Upper lobe of left lung (tissue), 6 donors: ENCODE measurements at places on chromosomes 7 and 10. TPM values are rescaled to one million over a fixed set of nuclear protein-coding genes. Genes with fewer than 3 reads are reported as not detected.

DNA sequence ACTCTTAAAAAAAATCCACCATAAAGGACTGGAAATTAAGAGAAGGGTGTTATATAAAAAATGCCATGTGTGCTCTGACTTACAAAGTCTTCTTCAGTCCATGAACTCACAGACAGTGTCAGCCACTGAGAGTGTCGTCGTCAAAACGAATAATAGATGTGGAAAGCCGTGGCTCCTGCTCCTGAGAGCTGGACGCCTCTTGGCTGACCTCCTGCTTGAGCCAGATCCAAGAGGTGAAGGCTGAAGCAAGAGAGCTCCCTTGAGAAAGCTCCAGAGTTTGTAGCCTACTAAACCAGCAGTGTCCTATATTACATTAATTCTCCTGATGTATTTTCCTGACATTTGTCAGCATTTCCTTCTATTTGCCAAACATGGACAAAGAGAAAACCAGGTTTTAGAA is 234.3 kb upstream of the C7orf33 start:
- DNase-seq, result no peak

DNA sequence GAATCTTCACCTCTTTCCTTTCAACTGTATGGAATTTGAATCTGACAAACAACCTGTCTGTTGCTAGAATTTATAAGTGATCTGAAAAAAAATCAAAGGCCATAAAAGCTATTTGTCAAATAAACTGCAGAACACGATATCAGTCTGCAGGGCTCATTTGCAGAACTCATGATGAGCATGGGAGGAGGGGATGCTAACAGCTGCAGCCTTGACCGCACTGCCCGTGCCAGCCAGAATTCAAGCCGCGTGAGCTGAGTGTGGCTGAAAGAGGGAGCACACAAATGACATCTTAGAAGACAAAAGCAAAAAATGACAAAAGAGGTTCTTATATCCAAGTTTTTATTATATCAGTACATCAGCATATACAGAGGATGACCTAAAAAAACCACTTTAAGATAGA is 15.7 kb downstream of the LRRTM3 start:
- DNase-seq, result peak; percentile 18

- DNase-seq, result no peak
These were observed 53.1 kb downstream of the APBB1IP start for GRCh38 chr10:26491276-26491675.

GRCh38 chr10:103395754-103396066 is 565 bp downstream of the ATP5MK start:
- no peak for DNase-seq

GRCh38 chr10:120580918-120581895 is 124.2 kb downstream of the PLPP4 start:
- no peak for DNase-seq

Gene MORN4
- 2.4 TPM for total RNA-seq

DNA sequence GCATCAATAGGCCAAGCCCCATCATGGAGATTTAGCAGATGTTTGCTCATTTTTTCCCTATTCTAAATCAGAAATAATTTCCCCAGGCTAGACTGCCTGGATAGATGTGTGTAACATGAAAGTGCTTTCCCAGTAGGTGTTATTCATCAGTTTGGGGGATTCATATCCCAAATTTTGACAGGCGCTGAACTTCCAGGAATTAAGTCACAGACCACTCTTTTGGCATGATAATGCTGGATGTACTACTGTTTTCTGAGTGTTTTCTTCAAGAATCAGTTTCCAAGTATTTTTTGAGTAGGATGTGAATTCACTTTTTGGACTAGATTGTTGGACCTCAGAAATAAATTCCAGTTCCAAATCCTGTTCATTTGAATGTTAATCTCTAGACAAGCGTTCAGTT is 637.4 kb downstream of the REEP3 start:
- no peak for DNase-seq

- DNase-seq, result no peak
These were observed 359.8 kb downstream of the PCDH15 start for GRCh38 chr10:54441275-54441674.

GRCh38 chr10:132651511-132652029 is 114.0 kb downstream of the INPP5A start:
- peak; percentile 54 for DNase-seq

Gene GPNMB
- 172 TPM for total RNA-seq

DNA sequence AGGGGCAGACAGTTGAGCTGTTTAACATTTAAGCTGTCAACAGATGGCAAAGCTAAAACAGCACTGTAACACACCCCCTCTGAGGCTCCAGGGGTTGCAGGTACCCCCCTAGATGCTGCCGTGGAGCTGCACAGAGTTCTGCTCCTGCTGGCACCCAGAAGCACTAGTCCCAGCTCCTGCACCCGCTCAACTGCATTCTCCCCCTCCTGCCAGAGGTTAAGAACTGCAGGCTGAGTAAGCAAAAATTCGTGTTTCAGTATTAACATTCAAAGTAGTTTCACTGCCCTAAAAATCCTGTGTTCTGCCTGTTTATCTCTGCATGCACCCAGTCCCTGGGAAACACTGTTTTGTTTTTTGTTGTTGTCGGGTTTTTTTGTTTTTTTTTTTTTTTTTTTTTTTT is 790.8 kb upstream of the KCND2 start:
- DNase-seq, result no peak

DNA sequence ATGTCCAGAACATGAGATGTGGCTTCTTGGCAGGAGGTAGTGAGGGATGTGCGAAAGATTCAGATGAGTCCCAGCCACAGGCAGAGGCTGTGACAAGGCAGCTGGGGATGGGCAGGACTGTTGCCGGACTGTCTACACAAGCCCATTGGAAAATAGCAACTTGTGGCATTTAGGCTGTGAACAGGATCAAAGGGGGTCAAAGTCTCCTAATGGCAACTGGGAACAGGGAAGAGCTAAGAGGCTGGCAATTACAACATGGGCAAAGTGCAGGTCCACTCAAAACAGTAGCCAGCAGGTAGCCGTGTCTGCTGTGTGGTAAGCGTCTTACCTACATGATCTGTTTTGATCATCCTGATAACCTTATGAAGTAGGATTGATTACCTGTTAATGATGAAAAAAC is 254.2 kb upstream of the ZNF32 start:
- DNase-seq, result no peak

DNA sequence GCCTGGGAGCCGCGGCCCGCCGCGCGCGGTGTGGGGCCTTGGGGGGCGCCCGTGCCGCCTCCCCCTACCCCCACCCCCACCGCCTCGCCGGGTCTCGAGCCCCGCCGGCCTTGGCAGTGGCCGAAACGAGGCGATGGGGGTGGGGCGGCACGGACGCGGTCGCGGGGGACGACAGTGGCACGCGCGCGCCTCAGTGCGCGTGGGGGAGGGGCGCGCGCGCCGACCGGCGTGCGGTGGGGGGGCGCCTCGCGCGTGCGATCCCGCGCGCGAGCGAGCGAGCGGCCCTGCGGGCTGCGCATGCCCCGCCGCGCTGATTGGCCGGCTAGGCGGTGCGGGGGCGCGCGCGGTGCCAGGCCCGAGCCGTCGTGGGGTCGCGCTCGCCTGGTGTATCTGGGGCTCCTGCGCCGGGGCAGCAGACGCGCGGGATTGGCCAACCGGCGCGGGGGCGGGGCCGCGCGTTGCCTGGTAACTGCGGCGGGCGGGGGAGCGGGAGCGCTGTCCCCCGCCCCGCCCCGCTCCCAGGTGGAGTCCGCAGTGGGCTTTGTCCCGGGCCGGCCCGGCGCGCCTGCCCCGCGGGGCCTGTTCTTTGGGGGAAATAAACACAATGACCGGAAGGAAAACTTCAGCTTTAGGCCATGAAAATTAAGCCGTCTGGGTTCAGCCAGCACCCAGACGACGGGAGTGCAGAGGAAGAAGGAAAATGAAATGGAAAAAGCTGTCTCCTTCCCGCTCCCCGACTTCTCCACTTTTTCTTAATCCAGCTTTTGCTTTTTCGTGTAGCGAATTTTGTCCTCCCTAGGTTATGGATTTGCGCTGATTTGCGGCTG is 873 bp downstream of the GTF2I start:
- DNase-seq, result peak; percentile 99

- no peak for DNase-seq
These were observed 39.6 kb upstream of the PROSER2 start for GRCh38 chr10:11783558-11783865.

GRCh38 chr10:14560274-14560673 is 214.4 kb downstream of the FAM107B start:
- no peak for DNase-seq

GRCh38 chr10:12287772-12288171 is 61.6 kb upstream of the CAMK1D start:
- DNase-seq, result no peak

- DNase-seq, result no peak
These were observed 233.1 kb upstream of the FZD8 start for GRCh38 chr10:35875016-35875676.

GRCh38 chr7:37480041-37481031 is 31.7 kb upstream of the ELMO1 start:
- no peak for DNase-seq

DNA sequence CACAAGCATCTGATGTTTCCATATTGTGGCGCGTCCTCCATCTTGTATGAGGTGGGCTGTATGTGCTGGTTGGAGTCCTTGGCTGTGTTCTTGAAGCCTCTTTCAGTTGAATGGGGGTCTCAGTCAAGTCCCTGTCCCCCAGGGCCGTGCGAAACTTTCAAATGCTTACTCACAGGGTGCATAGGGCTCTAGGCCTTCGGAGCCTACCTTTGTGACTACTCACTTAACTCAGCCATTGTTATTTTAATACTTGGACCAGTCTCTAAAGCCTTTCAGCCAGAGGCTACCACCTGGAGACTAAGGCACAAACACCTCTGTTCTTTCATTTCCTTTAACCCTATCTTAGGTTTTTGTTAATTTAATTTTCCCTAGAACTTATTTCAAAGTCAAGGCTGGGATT is 785.9 kb downstream of the GATA3 start:
- DNase-seq, result no peak

- DNase-seq, result no peak
These were observed 103.1 kb upstream of the SFMBT2 start for GRCh38 chr10:7513936-7514335.
